CD4-positive, alpha-beta T cell treated with Interleukin-21 for 1 hour (primary cell): ENCODE measurements at places on chromosomes 11 and 22.

- DNase-seq: no peak
Observed at GRCh38 chr11:13127161-13127560, 118.0 kb downstream of the RASSF10 start.

DNA sequence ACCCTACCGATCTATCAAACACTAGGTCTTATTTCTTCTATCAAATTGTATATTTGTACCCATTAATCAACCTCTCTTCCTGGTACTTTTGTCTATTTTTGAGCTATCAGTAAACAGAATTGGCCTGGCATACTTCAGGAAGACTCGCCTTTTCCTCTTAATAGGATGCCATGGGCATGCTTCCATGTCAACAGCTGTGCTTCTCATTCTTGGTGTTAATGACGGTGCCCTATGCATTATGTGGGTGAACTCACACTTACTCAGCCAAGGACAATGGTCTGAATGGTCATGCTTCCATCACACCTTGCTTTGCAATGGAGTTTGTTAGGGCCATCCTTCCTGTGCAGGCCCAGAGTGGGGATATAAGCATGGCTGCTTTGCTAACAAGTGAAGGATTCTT is 521.8 kb downstream of the MIAT start:
- no peak for DNase-seq

DNA sequence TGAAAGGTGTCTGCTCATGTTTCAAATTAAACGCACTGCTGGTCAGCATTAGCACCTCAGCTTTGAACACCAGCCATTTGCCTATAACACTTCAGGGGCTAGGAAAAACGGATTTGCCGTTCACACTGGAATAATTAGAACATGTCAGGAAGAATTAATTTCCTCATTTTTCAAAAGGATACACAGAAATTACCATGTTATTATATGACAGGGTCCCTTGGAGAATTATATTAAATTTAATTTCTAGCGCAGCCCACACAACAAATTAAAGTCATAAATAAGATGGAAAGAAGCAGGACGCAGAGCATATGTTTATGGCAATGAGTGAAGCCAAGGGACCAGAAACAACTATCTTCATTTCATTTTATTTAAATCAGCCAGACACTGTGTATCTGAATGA is 83.8 kb upstream of the SOX6 start:
- DNase-seq: no peak

- DNase-seq: no peak
Observed at GRCh38 chr11:34928960-34929680, 12.7 kb downstream of the PDHX start.

DNA sequence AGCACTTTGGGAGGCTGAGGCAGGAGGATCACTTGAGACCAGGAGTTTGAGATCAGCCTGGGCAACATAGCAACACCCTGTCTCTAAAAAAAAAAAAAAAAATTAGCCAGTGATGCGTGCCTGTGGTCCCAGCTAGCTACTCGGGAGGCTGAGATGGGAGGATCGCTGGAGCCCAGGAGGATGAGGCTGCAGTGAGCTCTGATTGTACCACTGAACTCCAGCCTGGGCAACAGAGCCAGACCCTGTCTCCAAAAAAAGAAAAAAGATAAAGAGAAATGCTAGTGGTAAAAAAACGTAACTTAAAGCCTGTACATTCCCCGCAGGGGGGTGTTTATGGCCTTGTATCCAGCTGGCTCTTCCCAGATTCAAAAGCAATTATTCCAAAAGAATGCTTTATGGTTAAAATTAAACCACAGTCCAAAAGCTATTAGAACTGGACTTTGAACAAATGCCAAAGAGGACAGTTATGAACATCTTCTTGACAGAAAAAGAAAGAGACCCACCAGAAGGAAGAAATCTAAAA is 16.4 kb upstream of the SNX32 start:
- DNase-seq: no peak
